ENCODE measurements at places on chromosomes 11 and 22.
A peak's percentile ranks its signal among the peaks of the same experiment; 100 is the strongest.

- no peak for DNase-seq
These were observed 64.7 kb upstream of the FAT3 start for GRCh38 chr11:92159931-92160330.

GRCh38 chr11:111312076-111312475, 13.7 kb downstream of the POU2AF3 start:
- no peak for DNase-seq

DNA sequence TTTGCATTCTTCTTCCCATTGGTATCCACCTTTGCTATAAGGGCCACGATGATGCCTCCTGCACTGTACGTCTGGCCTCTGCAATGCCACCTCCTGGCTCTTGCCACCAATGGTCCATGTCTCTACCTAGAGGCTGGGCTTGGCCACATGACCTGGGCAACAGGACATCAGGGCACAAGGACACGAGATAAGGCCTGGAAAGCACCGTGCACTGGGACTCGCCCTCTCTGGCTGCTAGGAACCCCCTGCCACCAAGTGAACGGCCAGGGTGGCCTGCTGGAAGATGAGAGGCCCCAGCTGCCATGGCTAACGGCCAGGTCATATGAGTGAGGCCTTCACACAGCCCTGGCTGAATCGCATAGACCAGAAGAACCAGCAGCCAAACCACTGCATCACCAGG, 87.4 kb downstream of the TRMU start:
- DNase-seq, result no peak

DNA sequence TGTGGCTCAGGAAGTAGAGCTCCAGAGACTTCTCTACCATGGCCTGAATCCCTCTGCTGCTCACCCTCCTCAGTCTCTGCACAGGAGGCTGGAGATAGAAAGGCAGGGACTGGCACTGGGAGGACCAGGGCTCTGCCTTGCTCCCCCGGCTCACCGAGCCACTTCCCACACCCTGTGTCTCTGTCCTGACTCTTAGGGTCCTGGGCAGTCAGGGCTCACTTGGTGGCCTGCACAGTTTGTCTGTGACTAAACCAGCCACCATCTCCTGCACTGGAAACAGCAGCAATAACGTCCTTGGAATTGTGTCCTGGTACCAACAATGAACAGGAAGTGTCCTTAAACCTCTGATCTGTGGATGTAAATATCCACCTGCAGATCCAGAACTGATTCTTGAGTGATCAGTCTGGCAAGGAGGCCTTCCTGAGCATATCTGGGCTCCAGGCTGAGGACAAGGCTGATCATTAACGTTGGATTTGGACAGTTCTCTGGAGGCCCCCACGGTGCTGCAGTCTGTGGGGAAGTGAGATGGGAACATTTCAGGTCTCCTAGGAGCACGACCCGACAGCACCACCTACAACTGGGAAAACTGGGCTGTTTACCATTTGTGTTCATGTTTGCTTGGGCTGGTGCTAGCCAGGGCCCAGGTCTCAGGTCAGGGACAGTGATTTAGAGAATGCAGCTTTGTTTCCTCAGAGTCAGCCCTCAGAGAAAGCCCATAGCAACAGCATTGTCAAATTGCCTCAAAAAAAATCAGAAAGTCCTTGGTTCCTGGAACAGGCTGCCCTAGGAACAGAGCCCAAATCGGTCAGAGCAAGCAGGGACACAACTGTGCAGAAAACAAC, 82.5 kb downstream of the ZNF280B start:
- no peak for DNase-seq

- DNase-seq, result peak; percentile 81
These were observed 6.7 kb downstream of the IL18 start for GRCh38 chr11:112156956-112157766.
